ENCODE measurements at places on chromosomes 13 and 19. TPM values are rescaled to one million over a fixed set of nuclear protein-coding genes. Genes with fewer than 3 reads are reported as not detected.

CRX gene
- total RNA-seq, result not detected

GRIN2D gene
- total RNA-seq, result 0.66 TPM

CRB3 gene
- not detected for total RNA-seq

THOP1 gene
- total RNA-seq, result 110 TPM

GIPR gene
- 0.09 TPM for total RNA-seq

ZNF568 gene
- total RNA-seq, result 17.7 TPM

ZNF225 gene
- 6.4 TPM for total RNA-seq

CFAP97D2 gene
- total RNA-seq, result not detected

FGF14 gene
- not detected for total RNA-seq

ZNF566 gene
- total RNA-seq, result 10.7 TPM

ZNF345 gene
- total RNA-seq, result 2.5 TPM

TPTE2 gene
- not detected for total RNA-seq

ZNF836 gene
- total RNA-seq, result 7.8 TPM

ZNF878 gene
- total RNA-seq, result 0.19 TPM

PLPP2 gene
- total RNA-seq, result 20.0 TPM

TMEM161A gene
- total RNA-seq, result 27.2 TPM

TRAPPC5 gene
- total RNA-seq, result 207 TPM

BLOC1S3 gene
- total RNA-seq, result 3.9 TPM

CGB3 gene
- total RNA-seq, result not detected

SHANK1 gene
- total RNA-seq, result 1.0 TPM

ZNF256 gene
- 3.6 TPM for total RNA-seq

AZU1 gene
- not detected for total RNA-seq

ZNF227 gene
- 16.1 TPM for total RNA-seq

SLITRK6 gene
- not detected for total RNA-seq

CD209 gene
- total RNA-seq, result not detected

SERPINE3 gene
- total RNA-seq, result not detected

ZNF556 gene
- not detected for total RNA-seq

FPR3 gene
- 2.4 TPM for total RNA-seq

SLC35E1 gene
- 14.8 TPM for total RNA-seq

C1QTNF9 gene
- not detected for total RNA-seq

TMEM38A gene
- total RNA-seq, result 3.3 TPM

F2RL3 gene
- total RNA-seq, result 3.1 TPM

EPSTI1 gene
- total RNA-seq, result 1.7 TPM

DYRK1B gene
- 15.0 TPM for total RNA-seq

SULT2A1 gene
- total RNA-seq, result not detected

IFI30 gene
- total RNA-seq, result not detected

KEAP1 gene
- 86.8 TPM for total RNA-seq

FCAR gene
- total RNA-seq, result not detected

NPAS1 gene
- not detected for total RNA-seq

PGLYRP2 gene
- not detected for total RNA-seq

KLK1 gene
- not detected for total RNA-seq

CAMSAP3 gene
- total RNA-seq, result under 0.01 TPM

BEST2 gene
- total RNA-seq, result not detected

LRRC4B gene
- total RNA-seq, result 0.09 TPM

ZNF112 gene
- 6.1 TPM for total RNA-seq

FBN3 gene
- total RNA-seq, result not detected

ZNF681 gene
- 0.85 TPM for total RNA-seq

RETN gene
- total RNA-seq, result not detected

TSSK6 gene
- total RNA-seq, result 0.45 TPM

TNFSF13B gene
- 0.94 TPM for total RNA-seq

KIR2DL1 gene
- total RNA-seq, result not detected

C19orf85 gene
- total RNA-seq, result not detected

WDR87 gene
- not detected for total RNA-seq

ICAM5 gene
- 0.56 TPM for total RNA-seq

TNNT1 gene
- total RNA-seq, result 2.2 TPM

APOE gene
- 0.28 TPM for total RNA-seq

TTYH1 gene
- total RNA-seq, result not detected

KIR2DL4 gene
- not detected for total RNA-seq
